HuH-7 (cell line): ENCODE measurements at places on chromosomes 6 and 20.

- no peak for DNase-seq
Measured at GRCh38 chr20:51636123-51636522, 93.6 kb upstream of the NFATC2 start.

DNA sequence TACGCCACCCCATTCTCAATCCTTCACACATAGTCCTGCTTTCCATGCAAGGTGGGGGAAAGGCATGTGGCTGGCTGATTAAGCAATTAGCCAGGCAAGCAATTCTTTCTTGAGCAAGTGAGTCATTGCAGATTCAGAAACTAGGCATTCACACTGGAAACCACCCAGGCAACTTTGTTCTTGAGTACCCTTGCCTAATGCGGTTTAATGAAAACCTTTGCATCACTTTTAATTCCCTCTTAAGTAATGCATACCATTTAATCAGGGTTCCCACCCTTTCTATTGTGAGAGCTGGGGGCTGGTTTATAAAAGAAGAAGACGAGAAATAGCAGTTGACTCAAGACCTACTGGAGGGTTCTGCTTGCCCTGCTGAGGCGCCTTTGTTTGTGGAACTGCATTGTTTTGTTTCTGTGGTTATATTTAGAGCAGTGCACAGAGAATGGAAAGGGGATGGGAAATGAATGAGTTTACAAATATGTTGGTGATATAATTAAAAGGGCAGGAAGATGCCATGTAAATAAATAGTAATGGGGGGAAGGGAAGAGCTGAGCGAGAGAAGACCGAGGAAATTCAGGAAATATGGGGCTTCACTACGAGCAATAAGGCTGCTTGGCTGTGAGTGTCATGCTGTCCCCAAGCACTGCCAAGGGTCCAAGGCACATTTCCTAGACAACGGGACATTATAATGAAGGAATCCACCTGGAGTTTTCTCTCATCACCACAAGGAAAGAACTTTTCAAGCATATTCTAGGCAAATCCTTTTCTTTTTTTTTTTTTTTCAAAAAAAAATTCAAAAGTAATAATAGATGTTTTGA is 48.8 kb upstream of the TSHZ2 start:
- no peak for DNase-seq

DNA sequence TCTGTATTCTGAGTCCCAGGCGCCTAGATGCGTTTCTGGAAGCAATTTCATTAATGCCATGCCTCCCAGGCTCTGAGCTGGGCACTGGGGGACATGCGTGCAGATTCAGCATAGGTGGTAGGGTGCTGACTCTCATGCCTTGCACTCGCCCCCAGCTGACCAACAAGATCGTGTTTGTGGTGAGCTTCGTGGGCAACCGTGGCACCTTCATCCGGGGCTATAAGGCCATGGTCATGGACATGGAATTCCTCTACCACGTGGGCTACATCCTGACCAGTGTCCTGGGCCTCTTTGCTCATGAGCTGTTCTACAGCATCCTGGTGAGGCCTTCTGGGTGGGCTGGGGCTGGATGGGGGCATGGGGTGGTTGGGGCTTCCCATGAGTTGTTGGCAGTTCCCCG is 21.6 kb downstream of the UQCC2 start:
- no peak for DNase-seq

DNA sequence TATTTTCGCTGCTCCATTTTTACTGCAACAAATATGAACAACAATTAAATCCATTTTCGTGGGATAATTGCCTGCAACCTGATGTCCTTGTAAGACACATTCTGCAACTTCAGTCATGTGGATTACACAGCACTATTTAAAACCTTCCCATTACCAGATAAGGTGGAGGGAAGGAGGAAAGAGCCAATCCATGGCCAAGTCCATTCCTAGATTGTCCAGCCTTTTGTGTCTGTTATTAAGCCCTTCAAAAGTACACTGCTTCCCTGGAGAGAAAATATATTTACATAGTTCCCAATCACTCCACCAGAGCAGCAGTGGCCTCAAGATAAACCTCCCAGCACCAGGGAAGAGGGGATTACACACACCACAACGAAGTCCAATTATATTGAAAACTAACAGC is 347.9 kb downstream of the CDH26 start:
- no peak for DNase-seq

DNA sequence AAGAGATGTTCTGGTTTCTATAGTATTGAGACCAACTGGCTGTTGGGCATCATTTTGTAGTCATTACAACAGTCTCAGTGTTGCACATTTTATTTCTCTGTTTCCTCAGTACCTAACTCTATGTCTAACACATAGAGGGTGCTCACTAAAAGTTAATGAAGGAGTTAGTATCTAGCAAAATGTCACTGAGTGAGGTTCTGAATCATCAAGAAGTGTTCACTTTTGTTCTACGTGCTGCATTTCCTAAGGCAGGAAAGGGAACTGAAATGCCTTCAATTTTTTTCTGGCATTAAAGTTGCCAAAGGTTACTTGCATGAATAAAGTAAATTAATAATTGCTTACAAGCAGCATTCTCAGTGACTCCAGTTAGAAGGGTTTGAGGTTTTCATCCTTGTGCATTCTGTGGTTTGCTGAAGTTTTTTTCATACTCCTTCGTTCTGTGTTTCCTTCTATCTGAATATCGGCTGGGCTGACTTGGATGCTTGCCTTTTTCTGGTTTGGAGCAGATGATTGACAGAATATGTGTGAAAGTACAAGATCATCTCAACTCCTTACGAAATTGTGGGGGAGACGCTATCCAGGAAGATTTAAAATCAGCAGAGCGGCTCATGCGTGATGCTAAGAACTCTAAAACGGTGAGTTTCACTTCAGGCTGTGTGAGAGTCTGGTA is 114.5 kb upstream of the SCGN start:
- no peak for DNase-seq

DNA sequence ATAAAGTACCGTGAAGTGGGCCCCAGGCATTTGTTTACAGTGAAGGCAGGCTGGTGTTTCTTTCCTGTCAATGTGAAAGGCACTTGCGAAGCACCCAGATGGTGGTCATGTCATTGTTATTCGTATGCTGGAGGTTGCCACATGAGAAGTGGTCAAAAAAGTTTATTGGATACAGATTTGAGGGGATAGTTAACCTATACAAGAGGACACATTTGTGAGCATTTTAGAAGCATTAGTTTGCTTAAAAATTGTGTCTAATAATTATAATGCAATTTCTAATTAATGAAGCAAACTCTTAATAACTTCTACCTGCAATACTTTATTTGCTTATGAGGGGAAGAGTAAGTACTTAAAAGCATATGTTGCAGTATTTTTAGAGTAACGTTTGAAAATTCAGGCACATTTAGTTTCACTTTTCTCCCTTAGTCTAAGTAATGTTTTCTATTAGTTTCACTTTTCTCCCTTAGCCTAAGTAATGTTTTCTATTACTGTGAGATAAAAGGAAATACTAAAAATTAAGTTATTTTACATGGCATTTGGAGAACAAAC is 120.7 kb upstream of the CLDN20 start:
- no peak for DNase-seq

DNA sequence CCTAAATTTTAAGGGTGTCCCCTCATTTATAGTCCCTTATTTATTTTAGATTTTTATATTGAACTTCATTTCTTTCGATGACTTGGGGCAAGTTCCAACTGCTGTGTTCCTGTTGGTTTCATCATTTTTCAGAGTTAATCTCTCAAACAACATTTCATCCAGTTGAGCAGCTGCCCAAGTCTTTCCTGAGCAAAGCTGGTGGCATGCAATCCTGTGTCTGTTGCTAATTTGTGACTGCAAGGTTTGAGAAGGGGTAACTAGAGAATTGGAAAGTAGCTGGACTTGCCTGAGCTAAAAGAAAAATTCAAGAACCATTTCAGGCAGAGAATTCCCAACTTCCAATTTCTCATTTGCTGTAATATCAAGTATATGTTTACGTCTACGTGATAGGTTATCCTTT is 881.5 kb upstream of the SLC35B3 start:
- no peak for DNase-seq

DNA sequence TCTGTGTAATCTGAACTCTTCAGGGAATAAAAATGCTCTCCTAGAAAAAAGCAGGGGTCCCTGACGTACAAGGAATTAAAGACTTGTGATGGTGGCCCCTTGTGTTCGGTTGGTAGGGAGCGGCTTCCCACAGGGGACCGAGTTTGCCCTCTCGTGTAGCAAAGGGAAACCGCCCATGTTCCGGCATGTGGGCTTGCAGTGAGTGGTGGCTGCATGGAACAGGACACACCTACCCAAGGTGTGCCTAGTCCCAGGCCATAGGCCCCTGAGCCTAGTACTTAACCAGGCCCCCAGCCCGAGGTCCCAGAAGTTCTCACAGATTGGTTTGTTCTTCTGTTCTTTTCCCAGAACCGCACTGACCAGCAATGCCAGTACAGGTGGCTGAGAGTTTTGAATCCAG is 15.5 kb downstream of the MYBL2 start:
- no peak for DNase-seq

- no peak for DNase-seq
Measured at GRCh38 chr20:48556956-48557355, 270.8 kb downstream of the PREX1 start.

DNA sequence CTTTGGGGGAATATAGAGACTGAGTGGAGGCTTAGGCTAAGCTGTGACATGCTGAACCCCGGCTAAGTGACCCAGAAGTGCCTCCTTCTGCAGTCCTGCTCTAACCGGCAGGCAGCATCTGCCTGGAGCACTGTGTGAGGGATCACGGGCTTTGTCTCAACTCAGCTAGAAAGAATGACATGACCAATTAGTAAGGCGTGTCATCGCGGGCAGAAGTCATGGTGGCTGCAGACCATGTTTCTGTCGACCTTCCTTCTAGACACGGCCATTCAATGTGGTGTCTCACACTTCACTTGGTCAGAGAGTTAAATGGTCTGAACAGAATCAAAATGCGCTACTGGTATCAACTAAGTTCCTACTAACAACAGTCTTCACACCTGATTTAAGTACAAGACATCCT is 35.0 kb downstream of the HUS1B start:
- DNase-seq, result no peak

GRCh38 chr6:109008054-109008453 is 86.6 kb downstream of the SESN1 start:
- DNase-seq, result no peak

DNA sequence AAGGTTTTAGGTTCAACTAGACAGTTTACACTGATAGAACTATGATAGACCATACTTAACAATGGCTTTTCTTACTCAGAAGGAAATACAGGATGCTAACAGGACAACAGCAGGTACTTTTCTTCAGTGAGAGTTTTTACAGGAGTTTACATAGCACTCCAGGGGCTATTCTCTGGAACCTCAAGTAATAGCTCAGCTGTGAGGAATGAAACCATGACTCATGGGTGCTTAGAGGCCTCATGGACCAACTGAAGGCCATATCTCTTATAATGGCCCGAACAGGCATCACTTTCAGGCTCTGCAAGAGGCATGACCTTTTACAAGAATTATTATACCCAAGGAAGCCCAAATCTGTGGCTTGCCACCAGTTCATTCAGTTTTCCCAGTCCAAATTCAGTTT is 31.8 kb downstream of the TREML1 start:
- DNase-seq, result no peak

GRCh38 chr6:31087494-31088089 is 24.8 kb downstream of the C6orf15 start:
- peak; percentile 65 for DNase-seq

GRCh38 chr6:83429857-83430610 is 817 bp downstream of the ME1 start:
- peak; percentile 25 for DNase-seq

- no peak for DNase-seq
Measured at GRCh38 chr6:16512544-16513290, 248.5 kb downstream of the ATXN1 start.

DNA sequence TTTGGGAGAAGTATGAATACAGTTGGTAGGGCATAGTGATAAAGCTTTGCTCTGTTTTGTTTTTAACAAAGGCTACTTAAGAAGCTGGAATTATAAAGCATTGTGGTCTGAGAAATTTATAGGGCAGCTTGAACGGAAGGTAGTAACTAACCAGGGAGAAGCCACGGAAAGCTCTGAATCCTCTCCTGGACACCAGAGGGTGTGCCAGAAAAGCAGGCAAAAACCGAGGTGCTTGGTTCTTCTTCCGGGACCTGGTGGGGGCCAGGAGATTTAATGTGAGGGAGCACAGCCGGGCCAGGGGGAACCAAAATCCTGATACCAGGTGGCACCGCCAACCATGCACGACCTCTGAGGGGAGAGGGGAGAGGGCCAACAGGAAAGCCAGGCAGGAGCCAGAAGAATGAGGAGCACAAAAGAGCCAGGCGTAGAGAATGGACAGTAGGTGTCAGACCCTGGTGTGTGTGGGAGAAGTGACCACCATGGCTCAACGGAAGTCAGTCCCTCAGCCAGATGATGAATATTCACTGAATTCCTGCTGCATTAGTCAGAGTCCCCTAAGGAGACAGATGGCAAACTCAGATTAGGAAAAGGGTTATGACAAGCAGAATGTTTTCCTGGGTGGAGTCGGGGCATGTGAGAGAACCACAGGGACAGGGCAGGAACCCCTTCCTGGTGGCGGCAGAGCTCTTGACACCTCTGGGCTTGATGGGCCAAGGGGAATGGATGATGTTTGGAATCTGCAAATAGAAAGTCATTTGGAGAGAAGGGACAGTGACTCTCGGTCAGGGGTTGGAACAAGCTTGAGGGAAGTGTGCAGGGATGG is 262.3 kb downstream of the ZNF217 start:
- no peak for DNase-seq

DNA sequence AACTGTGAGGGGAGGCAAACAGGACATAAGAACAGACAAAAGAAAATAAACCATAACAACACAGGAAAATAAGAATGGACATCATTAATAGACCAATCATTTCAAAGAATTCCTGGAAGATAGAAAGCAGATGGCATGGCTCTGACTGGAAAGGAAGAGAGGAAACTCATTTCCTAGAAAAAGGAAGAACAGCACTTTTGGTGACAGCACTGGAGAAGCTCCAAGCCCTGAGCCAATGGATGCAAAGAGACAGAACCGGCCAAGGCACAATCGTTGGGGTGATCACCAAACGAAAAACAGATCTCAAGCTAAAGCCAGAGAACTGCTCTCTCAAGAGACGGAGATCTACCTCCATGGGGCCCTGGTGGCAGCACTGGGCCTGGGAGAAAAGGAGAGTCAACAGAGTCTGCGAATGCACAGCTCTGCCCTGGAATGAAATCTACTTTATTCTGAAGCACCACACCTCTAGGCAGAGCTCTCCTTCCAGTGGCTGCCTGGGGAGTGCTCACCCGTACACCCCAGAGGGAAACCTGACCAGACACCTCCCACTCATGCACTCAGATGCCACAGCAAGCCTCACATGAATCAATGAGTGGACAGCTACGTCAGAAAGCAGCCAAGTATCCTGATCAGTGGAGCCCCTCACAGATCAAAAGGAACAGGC is 24.2 kb downstream of the KIAA0319 start:
- DNase-seq, result no peak

- DNase-seq, result no peak
Measured at GRCh38 chr6:106098383-106099234, 12.5 kb downstream of the PRDM1 start.

- no peak for DNase-seq
Measured at GRCh38 chr6:6074190-6074589, 67.5 kb upstream of the NRN1 start.

GRCh38 chr6:136524936-136525413 is 25.2 kb downstream of the MAP7 start:
- no peak for DNase-seq

- DNase-seq, result no peak
Measured at GRCh38 chr6:113451049-113451448, 406.1 kb upstream of the MARCKS start.

GRCh38 chr6:168890981-168891365 is 362.7 kb downstream of the THBS2 start:
- no peak for DNase-seq

GRCh38 chr6:50056242-50056641 is 6.5 kb upstream of the DEFB112 start:
- DNase-seq, result no peak

GRCh38 chr20:20303742-20304141 is 64.2 kb upstream of the INSM1 start:
- no peak for DNase-seq

GRCh38 chr20:33401921-33402369 is 626 bp upstream of the CDK5RAP1 start:
- no peak for DNase-seq
